ENCODE measurements at places on chromosomes 3 and 15.
A peak's percentile ranks its signal among the peaks of the same experiment; 100 is the strongest.

GRCh38 chr15:98529205-98530145 is 118.9 kb upstream of the IGF1R start:
- DNase-seq = no peak

DNA sequence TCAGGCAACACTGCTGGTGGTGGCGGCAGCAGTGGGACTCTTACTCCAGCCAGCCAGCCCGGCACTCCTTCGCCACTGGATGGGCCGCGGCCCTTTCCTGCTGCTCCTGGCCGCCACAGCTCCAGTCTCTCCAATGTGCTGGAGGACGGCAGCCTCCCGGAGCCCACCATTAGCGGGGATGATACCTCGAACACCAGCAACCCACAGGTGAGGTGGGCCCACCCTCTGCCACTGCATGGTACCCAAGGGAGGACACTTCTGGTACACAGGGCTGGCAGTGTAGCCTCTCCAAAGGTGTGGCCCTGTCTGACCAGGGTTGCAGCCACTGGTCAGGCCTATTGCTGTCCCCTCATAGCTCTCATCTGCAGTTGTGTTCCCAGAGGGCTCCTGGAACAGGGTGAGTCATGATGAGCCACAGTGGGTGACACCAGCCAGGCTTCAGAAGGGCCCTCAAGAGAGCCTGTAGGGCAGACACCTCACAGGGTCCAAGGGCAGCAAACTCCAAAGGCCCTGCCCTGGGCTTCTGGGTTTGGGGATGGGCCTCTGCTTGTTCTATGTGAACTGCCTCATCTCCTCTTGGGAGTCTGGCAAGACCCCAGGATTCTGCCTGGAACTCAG is 20.8 kb downstream of the NBEAL2 start:
- DNase-seq = no peak

- no peak for DNase-seq
Measured at GRCh38 chr3:46435081-46435726, 28.1 kb downstream of the CCRL2 start.

GRCh38 chr3:127441764-127442163 is 148.8 kb downstream of the TPRA1 start:
- DNase-seq = peak; percentile 16

GRCh38 chr3:132509096-132509495 is 88.0 kb upstream of the ACKR4 start:
- DNase-seq = no peak

- DNase-seq = no peak
Measured at GRCh38 chr15:71328453-71328852, 213.2 kb downstream of the THSD4 start.

GRCh38 chr3:13529196-13530112 is 19.5 kb upstream of the FBLN2 start:
- no peak for DNase-seq

GRCh38 chr3:128051459-128051836 is 789 bp upstream of the SEC61A1 start:
- DNase-seq = no peak

GRCh38 chr3:25785826-25786225 is 2.6 kb upstream of the NGLY1 start:
- DNase-seq = no peak

DNA sequence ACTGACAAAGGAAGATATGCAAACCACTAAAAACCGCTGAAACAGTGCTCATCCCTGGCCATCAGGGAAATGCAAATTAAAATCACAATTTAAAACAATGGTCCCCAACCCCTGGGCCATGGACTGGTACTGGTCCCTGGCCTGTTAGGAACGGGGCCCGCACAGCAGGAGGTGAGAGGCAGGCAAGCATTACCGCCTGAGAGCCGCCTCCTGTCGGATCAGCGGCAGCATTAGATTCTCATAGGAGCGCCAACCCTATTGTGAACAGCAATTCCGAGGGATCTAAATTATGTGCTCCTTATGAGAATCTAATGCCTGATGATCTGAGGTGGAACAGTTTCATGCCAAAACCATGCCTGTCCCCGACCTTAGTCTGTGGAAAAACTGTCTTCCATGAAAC is 14.4 kb downstream of the SLC12A6 start:
- no peak for DNase-seq

- DNase-seq = no peak
Measured at GRCh38 chr3:9912294-9912935, 4.5 kb upstream of the IL17RC start.

DNA sequence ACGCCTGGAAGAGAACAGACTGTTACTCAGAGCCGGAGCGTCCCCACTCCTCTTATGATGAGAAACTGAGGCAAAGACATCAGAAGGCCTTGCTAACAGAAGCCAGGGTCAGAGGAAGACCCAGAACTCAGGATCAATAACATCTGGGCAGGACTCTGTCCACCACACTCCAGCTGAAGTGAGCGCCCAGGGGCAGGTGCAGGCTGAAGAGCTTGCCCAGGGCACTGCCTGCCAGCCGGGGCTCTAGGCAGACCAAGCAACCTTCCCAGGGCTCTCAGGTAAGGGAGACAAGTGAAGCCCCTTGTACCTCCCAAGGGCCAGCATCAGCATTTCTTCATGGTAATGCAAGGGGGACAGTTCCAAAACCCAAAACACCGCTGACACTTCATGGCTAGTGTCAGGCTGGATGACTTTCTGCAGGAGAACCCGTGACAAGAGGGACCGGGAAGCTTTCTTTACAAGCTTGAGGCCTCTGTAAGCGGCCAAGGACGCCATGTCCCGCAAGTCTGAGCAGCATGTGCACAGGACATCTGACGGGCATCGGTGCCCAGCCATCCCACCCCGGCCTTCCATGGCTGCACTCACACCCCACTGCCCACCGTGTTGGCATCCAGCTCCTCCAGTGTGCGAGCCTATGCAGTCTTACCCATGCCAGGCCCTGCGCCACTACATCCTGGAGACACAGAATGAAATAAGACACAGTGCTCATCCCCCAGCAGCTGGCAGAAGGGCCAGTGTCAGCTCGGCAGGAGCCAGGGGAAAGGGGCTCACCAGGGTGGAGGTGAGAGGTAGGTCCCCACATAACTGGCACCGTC is 14.1 kb downstream of the XXYLT1 start:
- no peak for DNase-seq

DNA sequence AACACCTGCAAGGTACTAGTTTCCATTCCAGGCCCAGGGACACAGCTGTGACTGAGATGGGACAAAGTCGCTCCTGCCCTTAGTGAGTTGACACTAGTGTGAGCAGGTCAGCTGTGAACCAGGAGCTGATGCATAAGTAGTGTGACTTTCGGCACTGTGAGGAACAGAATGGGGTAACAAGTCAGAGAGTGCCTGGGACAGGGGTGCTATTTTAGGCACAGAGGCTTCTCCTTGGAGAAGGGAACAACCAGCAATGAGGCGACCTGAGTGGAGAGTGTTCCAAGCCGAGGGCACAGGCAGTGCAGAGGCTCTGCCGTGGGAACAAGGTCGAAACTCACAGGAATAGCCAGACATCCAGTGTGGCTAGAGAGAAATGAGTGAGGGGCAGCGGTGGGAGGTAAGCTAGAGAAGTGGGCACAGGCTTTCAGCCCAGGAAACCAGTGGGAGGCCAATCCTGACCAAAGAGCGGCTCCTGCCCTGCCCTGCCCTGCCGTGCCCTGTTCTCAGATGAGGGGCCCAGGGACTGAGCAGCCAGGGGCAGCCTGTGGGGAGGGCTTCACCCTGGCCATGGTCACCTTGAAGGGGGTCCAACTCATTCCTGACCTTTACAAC is 14.2 kb downstream of the DNAH1 start:
- no peak for DNase-seq
